ENCODE measurements at places on chromosomes 1 and 21.

DNA sequence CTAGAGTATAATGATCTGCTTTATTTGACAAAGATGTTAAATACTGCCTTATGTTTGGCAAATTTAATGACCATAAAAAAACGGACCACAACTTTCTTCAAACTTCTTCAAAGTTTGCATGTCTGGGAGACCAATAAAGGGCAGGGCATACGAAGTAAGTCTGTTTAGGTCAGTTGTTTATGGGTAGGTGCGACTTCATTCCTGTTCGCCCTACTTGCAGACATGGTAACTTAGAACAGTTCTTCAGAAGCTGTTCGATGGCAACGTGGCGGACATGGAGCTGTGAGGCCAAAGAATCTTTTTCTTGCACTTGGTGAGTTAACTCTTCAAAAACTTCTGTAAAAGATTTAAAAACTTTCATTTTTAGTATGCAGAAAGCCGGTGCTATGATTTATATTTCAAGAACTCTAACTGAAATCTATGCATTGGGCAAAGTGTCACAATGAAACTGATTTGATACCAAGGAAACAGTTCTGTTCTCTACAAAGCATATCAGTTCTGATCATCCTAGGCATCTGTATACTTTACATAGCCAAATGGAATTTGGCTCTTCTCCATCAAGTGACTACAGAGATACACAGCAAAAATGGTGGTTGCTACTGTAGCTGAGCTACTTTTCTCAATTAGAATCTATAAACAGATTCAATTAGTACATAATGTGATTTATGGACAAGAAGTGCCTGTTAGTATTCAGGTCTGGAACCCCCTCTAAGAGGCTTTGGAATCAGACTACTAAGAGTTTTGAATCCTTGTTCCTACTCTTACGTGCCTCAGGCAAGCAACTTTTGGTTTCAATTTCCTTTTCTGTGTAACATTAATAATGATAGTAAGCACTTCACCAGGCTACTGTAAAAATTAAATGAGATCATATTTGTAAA, 25.7 kb downstream of the C21orf91 start:
- DNase-seq, result no peak

- DNase-seq, result no peak
Observed at GRCh38 chr1:186739515-186739914, 59.3 kb upstream of the PTGS2 start.

- DNase-seq, result no peak
Observed at GRCh38 chr1:172654535-172654934, 4.4 kb upstream of the FASLG start.

DNA sequence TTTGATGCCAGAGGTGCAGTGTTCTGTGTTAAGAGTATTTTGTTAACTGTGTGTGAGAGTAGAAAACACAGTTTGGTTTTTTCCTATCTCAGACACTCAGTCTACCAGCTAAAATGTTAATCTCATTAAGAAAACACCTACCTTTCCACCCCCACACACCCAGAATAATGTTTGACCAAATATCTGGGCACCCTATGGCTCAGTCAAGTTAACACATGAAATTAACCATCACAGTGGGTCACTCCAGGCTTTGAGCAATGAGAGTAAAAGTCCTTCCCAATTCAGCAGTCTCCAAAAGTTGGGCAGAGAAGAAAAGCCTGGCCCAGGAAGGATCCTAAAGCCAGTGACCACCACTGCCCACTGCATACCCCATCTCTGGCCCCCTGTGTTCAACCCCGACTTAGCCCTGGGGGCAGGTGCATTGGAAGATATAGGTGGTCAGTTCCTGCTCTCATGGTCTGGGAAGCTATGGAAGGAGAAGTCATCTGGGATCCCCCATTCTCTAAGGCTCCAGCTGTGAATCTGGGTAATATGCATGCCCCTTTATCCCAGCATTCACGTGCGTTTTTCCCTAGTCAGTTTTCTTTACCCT, 50.2 kb upstream of the CSF3R start:
- no peak for DNase-seq

- DNase-seq, result no peak
Observed at GRCh38 chr1:2407166-2407990, 5.0 kb downstream of the PEX10 start.

GRCh38 chr1:203269654-203270020, 35.7 kb upstream of the BTG2 start:
- no peak for DNase-seq

DNA sequence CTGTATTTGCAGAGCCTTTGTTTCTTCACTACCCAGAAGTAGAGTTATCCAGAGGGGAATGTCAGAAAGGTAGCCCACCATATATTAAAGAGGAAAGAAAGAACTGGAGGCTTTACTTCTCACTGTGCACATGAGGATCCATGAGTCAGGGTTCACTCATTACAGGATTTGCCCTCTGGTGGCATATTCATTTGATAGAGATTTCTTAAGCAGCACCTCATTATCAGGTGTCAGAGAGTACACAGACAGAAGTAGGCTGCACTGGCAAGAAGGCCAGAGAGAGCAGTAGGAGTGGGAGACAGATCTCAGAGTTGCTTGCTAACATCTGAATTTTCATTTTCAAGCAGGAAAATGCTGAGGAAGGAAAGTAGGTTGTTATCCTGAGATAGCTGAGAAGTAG, 123.8 kb downstream of the PIK3R3 start:
- no peak for DNase-seq

GRCh38 chr1:118021668-118022067, 92.1 kb downstream of the WDR3 start:
- DNase-seq, result no peak
